Mammary epithelial cell (primary cell): ENCODE measurements at places on chromosomes 5 and 9. TPM values are rescaled to one million over a fixed set of nuclear protein-coding genes. Genes with fewer than 3 reads are reported as not detected.

ANXA2R gene
- 1.0 and 2.2 TPM in 2 replicates for total RNA-seq

GRCh38 chr9:89983411-89983810, 378.6 kb downstream of the GADD45G start:
- DNase-seq = peak; percentile 81

GRCh38 chr9:76911971-76912370, 6.1 kb upstream of the PRUNE2 start:
- peak; percentile 53 for DNase-seq

- no peak for DNase-seq
Measured at GRCh38 chr5:179614745-179615144, 8.7 kb downstream of the HNRNPH1 start.
